ENCODE measurements at places on chromosomes 16 and 17. TPM values are rescaled to one million over a fixed set of nuclear protein-coding genes. Genes with fewer than 3 reads are reported as not detected.

GRCh38 chr16:47309581-47310312 lies 151.1 kb downstream of the ITFG1 start:
- H3K36me3 ChIP-seq, result peaks cover 5% of the 10 kb centered on the region
- H3K4me3 ChIP-seq, result no peak overlapping the region
- H3K27ac ChIP-seq, result no peak overlapping the region
- no peak for DNase-seq
- H3K4me1 ChIP-seq, result no peaks in the 10 kb centered on the region

DNA sequence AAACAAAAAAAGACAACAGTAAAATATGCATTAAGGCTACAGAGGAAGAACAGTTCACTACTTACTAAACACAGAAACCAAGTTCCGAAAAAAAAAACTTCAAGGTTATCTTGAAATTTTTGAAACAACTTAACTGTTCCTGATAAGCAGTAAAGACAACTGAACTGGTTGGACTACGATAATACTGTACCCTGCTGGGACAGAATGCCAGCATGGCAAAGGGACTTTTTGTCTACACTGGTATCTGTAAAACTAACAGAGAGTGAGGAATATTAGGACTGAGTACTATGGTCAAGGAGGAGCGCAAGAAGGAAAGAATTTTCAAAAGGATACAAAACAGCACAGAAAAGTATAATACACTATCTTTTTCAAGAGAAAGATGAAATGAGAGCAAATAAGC lies 19.8 kb downstream of the SETD6 start:
- peaks cover 18% of the 10 kb centered on the region for H3K4me1 ChIP-seq
- peak overlapping the region; percentile 53 for H3K27ac ChIP-seq
- H3K4me3 ChIP-seq, result no peak overlapping the region

CHST5 gene
- not detected for total RNA-seq

SEPTIN1 gene
- total RNA-seq, result 342 TPM
